ENCODE measurements at places on chromosomes 11 and 22. TPM values are rescaled to one million over a fixed set of nuclear protein-coding genes. Genes with fewer than 3 reads are reported as not detected.

DNA sequence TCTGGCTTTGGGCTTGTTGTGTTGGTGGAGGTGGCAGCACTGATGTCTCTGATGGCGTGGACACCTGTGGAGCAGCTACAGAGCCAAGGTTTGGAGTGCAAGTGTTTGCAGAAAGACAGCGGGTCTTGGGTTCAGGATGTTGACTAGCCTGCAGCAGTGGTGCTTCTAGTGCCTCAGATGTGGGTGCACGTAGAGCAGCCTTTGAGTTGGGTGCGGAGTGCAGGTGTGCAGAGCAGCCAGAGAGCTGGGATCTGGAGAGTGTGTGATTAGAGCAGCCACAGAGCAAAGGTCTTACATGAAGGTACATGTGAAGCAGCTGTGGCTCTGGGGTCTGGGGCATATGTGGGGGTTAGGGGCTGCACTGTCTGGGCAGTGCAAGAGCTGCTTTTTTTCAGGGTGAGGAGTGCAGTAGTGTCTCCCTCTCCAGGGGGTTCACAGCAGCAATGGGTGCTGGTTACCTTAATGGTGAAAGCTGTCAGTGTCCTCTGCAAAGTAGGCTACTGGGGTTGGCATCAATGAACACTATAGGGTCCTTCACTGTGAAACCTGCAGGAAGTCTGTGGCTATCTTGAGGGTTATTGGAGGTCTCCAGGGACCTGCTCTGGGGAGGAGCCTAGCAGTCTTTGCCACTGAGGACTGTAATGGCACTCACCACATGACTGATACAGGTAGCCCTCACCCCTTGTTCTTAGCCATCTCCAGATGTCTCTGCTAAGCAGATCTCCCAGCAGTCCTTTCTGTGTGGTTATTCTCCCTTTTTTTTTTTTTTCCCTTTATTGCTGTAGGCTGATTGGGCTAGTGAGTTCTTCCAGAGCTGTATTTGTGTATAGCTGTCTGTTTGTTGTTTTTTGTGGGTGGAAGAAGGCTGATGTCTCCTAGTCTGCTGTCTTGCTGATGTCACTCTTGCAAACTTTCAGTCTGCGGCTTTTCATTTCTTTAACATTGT, 14.3 kb downstream of the BIRC2 start:
- no peak for DNase-seq

- no peak for DNase-seq
Observed at GRCh38 chr11:6629892-6630631, 10.8 kb upstream of the TPP1 start.

- DNase-seq, result no peak
Observed at GRCh38 chr11:116857936-116858335, 20.5 kb upstream of the APOA1 start.

DNA sequence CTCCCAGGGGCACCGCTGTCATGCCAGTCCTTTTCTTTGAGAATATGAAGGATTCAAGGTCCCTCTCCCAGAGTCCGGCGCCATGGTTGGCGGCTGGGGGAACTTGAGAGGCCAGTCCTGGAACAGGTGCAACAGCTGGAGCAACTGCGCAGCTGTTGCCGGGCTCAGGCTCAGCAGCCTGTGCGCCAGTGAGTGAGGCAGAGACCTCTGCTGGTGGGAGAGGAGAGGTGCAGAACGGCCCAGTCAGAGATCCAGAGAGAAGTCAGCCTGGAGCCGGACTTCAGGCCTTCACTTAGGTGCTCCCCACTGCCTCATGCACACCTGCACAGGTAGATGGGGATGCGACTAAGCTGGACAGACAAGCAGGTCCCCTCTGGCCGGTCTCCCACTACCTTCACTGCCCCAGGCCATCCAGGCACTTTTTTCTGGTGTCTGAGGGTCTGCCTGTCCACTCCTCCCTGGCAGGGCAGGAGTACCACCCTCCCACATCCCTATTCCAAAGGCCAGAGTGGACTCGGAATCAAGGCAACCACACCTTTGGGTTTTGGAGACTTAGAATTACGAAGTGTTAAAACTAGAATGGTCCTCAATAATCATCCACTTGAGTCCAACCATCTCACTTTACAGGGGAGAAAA, 4.6 kb downstream of the CHRDL2 start:
- DNase-seq, result peak; percentile 45

DNA sequence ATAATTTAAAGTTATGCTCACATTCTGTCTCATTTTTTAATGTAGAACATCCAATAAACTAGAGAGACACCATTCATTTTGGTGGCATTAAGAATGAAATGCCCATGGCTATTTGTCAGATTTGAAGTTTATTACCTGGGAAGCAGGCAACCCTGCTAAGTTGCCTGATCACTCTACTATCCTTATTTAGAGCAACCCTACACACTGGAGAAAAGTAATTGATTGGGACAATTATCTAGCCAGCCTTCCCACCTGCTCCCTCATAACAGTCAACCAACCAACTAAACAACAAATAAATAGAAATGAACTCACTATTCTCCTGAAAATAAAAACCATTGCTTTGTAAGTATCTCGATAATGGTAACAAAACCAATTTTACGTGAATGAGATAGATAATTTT, 1129.0 kb upstream of the TENM4 start:
- no peak for DNase-seq

DNA sequence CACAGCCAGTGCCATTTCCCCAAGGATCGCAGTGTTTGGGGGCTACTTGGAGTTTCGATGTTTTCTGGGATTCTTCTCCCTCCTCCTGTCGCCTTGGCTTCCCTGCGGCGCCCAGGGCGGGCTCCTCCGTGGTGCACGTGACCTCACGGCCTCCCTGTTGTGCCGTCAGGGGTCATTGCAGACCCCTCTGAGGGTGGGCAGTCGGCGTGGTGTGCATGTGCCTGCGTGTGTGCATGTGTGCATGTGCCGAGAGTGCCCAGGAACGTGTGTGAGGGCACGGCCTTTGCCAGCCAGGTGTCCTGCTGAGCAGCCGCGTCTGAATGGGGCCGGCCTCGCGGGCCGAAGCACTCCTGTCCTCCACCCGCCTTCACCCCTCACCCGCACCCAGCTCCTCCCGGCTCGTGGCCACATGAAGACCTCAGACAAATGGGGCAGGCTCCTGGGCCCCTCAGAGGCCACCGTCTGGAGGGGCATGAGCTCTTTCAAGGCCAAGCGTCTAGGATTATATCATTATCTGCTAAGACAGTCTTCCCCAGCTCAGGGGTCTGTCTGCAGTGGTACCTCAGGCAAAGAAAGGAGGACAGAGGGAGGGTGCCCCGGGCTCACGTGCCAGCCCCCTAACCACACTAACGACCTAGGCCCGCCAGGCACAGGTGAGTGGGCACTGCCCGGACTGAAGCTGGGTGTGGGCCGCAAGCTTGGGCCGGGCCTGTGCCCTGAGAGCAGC, 9.4 kb upstream of the MRPL23 start:
- no peak for DNase-seq

- DNase-seq, result no peak
Observed at GRCh38 chr11:119320776-119321524, 4.0 kb upstream of the MCAM start.

DNA sequence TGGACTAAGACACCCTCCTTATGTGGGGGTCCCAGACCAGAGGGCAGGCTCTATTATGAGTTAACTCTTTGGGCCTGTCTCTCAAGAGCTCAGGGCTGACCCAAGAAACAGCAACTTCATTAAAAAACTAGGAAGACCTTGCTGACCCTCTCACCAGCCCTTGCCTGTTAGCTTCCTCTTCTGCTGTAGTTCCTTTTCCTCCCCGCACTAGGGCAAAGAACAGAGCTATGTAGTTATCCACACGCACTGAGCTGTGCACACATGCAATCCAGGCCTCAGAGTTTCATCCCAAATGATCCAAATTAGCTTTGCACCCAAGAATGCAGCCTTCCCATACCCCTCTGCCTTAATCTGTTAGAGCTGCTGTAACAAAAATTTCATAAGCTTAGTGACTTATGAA, 539.6 kb upstream of the CADM1 start:
- DNase-seq, result no peak

DNA sequence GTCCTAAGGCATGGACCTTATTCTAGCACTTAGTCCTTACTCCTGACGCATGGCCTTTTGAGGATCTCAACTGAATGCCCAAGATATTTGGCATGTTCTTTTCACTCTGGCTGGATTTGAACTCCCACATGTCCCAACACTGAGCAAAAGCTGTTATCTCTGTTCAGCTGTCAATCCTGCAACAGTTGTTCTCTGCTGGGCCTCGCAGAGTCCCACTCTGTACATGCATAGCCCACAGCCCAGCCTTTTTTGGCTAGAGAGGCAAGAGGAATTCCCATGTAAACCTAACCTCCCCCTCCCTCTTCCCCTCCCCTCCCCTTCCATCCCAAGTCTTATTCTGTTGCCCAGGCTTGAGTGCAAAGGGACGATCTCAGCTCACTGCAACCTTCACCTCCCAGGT, 21.8 kb upstream of the DRG1 start:
- no peak for DNase-seq

GRCh38 chr11:61121192-61121831, 19.0 kb downstream of the CD5 start:
- no peak for DNase-seq

DNA sequence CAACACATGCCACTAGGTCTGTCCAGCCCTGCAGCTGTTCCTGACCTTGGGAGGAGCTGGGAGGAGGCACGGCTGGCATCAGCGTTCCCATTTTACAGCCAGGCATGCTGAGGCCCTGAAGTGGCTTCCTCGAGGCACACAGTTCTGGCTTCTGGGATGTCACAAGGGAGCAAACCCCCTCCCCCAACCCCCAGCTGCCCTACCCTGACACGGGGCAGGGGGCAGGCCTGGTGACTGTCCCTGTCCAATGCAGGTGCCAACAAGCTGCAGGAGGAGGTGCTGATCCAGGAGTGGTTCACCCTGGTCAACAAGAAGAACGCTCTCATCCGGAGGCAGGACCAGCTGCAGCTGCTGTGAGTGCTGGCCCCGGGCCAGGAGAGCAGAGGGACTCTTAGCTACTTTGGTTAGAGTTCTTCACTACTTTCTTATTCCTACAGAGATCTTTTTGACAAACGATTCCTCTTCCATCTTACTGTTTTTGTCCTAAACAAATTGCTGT, 5.3 kb downstream of the KCNK7 start:
- DNase-seq, result no peak

The TPCN2 gene
- total RNA-seq, result 16.2 TPM

The OR56A1 gene
- total RNA-seq, result not detected

The KRTAP5-8 gene
- total RNA-seq, result not detected

The MS4A15 gene
- not detected for total RNA-seq

The RHOD gene
- total RNA-seq, result 21.4 TPM

The OSBP2 gene
- 7.4 TPM for total RNA-seq

The IFT27 gene
- total RNA-seq, result 13.7 TPM

The PATL1 gene
- total RNA-seq, result 19.6 TPM

The FAT3 gene
- 3.2 TPM for total RNA-seq

Measured in omental fat pad (tissue), 4 donors.